ENCODE measurements at places on chromosomes 6 and 20.

DNA sequence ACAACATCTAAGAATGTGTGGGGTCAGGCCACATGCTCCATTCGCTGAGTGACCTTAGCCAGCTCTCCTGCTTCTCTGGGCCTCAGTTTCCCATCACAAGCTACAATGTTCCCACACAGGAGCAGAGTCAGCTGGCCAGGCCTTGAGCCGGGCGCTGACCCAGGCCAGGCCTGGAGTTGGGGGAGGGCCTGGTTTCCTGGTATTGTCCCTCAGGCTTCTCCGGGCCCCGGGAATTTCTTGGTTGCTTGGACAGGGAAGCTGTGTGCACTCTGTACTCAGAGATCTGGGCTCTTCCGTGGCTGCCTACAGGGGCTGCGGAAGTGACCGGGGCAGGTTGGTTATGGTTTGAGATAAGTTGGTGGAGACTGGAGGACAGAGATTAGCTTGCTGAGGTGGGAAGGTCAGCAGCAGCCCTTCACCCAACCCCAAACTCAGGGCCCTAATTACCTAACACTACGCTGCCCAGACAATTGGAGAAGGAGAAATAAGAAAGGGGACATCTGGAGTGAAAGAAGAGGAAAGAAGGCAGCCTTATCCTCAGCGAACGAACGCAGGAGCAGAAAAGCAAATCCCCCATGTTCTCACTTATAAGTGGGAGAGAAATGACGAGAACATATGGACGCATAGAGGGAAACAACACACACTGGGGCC is 6.2 kb downstream of the TGM2 start:
- DNase-seq, result peak; percentile 50

DNA sequence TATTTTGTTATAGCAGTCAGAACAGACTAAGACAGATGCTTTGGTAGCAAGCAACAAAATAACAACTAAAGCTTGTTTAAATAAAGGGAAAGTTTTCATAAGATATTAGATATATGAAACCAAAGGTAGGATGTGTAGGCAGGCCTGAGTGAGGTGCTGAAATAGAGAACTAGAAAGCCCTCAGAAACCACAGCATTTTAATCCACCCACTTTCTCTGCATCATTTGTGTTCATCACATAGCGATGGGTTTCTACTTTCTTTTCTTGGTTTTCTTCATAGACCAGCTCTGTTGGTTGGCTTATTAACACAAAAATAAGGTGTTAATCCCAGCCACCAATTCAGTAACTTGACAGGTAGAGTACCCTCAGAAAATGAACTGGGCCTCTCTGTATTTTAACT is 58.6 kb downstream of the RPS12 start:
- DNase-seq, result no peak

DNA sequence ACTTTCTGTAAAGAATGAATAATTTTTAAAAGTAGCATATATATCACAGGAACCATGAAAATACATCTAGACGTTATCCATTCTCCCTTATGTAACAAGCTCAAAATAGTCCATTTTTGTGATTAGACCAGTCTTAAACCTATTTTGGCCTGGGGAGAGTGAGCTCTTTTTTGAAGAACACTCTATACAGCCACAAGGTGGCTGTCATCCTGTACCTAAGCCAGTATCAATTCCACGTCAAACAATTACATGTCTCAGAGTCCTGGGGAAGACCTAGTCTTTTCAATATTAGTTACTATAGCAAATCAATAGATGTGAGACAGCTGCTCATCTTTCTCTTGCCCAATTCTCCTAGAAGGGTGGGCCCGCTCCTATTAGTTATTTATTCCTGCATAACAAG is 28.4 kb downstream of the FBXO5 start:
- DNase-seq, result no peak

DNA sequence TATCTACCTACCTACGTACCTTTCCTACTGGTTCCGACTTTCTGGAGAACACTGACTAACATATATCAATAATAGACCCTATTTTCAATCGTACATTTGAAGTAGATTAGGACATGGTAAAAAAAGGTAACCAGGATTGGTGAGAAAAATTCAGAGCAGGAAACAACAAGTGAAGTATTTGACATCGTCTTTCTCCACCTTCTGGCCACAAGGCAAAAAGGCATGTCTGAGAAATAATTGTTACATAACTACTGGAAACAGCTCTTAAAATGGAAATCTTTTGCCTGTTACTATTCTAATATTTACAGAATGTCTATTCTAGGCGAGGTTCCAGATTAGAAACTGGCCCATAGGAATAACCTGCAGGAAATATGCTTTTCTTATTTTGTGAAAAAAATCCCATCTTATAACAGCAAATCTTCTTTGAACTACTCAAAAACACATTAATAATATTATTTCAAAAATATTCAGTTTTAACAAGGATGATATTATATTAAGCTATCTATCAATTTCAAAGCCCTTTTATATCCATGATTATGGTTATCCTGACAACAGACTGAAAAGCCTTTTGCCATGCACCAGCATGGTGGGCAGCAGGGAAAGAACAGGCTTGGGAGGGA is 80.8 kb downstream of the RCAN2 start:
- peak; percentile 66 for DNase-seq

GRCh38 chr20:19851861-19852260 is 93.8 kb downstream of the RIN2 start:
- DNase-seq, result no peak

DNA sequence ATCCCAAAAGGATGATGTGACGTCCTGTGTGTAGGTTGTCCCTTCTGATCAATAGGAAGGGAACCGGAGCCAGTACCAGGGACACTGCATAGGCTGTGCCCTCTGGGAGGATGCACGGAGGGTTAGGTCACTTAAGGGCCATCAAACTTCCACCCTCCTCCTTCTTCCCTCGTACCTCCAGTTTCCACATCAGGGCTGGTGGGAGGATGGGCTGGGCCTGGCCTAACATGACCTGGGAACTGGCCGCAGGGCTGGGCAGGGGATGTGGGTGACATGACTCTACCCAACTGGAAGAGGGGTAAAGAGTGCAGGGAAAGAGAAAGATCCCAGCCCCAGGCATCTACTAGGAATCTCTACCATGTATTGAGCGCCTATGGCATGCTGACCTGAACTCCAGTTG is 46.2 kb upstream of the MDGA1 start:
- DNase-seq, result no peak

DNA sequence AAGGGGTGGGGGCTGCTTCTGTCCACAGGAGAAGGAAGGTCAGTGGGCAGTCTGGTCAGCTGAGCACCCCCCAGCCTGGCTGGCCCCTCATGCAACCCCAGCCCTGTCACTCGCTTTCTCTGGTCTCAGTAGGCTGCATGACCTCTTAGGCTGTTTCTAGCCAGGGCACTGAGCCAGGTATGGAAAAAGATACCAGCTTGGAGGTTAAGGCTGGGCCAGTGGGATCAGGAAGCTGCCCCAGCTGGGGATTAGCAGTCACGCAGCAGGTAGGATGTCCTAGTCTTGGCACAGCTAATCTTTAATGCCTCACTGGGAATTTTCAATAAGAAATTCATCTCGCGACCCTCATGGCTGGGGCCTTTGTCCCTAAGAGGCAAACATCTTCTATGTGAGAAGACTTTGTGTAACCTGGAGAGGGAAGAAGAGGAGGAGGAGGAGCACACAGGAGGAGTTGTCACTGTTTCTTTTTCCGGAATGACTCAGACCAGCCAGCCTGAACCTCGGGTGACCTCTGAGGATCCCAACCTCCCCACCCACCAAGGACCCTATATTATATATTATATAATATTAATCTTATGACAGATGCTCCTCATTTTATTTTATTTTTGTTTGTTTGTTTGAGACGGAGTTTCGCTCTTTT is 2.4 kb upstream of the BPIFA2 start:
- no peak for DNase-seq

- no peak for DNase-seq
Measured at GRCh38 chr20:58448958-58449357, 59.9 kb downstream of the VAPB start.

- no peak for DNase-seq
Measured at GRCh38 chr6:39084506-39084905, 30.5 kb downstream of the SAYSD1 start.

- no peak for DNase-seq
Measured at GRCh38 chr6:39091220-39091619, 23.8 kb downstream of the SAYSD1 start.

DNA sequence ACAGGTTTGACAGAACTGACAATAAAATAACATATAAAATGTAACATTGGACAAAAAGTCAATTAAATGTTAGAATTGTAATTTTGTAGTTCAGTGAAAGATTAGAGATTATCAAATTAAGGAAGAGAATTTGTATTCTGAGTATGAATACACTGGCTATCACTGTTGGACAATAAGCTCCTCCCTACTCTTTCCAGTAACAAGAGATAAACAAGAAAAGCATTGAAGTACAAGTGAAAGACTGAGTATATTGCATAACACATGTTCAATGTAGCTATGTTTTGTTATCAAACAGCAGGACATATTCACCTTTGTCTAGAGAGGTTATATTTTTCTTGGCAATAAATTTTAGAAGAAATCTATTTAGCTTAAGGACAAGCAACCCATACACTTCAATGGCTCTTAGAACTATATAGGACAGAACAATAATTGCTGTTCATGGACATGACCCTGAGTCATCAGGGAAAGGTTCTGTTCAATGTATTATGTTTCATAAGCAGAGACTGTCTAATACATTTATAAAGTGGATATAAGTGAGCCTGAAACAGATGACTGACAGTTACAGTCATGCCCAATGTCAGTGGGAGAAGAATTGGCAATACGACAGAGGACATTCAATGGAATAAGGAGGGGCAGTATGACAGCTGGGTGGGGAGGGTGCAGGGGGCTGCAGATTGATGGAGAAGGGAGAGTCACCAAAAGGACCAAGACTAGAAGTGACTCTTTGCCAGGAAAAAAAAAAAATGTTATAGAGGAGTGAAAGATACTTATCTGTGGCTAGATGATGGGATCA is 520.4 kb downstream of the FRK start:
- DNase-seq, result no peak

DNA sequence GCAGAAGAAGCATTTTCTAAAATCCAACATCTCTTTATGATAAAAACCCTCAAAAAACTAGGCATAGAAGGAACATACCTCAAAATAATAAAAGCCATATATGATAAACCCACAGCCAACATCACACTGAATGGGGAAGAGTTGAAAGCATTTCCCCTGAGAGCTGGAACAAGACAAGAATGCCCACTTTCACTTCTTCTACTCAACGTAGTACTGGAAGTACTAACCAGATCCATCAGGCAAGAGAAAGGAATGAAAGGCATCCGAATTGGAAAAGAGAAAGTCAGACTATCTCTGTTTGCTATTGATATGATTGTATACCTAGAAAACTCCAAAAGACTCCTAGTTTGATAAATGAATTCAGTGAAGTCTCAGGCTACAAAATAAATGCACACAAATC is 7.9 kb upstream of the CDK19 start:
- DNase-seq, result no peak

DNA sequence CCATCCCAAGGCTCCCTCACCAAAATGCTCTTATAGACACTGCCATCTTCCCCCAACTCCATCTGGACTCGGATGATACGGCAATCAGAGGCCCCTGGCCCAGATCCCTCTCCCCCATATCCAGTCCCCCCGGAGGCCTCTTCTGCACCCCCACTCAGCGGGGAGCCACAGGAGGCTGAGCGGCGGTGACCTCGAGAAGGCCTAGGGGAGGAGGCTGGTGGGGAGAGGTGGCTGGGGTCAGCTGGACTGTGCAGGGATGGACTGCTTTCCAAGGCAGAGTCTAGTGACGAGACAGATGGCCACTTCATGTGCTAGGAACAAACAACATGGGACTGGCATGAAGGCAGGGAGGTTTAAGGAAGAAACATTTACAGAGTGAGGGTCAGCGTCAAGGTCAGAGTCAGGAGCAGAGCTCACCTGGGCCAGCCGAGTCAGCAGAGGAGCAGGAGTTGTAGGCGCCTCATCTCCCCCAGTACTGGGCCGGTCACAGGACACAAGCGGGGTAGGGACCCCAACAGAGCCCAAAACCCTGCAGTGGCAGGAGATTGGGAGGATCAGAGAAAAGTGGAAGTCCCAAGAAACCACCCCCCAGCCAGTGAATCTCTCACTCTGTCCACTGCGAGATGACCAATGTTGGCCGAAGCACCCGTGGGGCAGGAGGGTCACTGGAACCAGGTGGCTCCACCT is 3.7 kb downstream of the PFDN6 start:
- DNase-seq, result no peak

DNA sequence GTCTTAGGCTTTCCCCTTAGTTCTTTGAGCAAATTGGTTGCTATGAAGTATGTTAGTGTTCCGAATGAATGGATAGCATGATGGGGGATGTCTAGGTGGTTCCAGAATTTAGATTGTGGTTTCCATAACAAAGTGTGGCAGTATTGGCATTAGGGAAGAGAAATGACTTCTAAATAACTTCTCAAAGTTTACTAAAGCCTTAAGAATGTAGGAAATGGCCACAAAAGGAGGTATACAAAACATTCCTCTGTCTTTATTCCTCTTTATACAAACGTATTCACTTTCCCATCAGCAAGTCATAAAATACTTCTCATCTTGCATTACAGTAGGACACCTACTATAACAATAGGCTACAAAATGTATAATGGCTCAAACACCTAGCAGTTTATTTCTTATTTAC is 279.6 kb downstream of the ESR1 start:
- no peak for DNase-seq

All from small intestine (tissue), 16 donors.